ENCODE measurements at places on chromosomes 5 and 9.

DNA sequence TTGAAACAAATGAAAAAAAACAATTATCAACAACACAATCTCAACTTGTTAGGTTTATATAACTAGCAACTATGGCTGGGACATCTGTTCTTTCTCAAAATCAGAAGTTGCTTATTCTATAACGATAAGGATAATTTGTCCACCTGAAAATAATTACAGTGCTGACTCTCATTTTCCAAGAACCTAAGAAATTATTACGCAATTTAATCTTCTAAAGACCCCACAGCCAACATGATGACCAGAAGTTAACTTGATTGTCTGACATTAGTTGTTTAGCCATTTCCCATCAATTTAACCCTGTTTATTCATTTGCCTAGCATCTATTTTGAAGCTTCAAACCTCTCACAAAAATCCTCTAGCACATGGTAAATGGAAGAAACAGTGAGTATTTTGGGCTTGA is 293.8 kb downstream of the ELAVL2 start:
- DNase-seq, result no peak

GRCh38 chr9:68762570-68762969 is 57.5 kb downstream of the PIP5K1B start:
- DNase-seq, result no peak

- DNase-seq, result no peak
Measured at GRCh38 chr5:19608444-19609002, 379.5 kb downstream of the CDH18 start.

DNA sequence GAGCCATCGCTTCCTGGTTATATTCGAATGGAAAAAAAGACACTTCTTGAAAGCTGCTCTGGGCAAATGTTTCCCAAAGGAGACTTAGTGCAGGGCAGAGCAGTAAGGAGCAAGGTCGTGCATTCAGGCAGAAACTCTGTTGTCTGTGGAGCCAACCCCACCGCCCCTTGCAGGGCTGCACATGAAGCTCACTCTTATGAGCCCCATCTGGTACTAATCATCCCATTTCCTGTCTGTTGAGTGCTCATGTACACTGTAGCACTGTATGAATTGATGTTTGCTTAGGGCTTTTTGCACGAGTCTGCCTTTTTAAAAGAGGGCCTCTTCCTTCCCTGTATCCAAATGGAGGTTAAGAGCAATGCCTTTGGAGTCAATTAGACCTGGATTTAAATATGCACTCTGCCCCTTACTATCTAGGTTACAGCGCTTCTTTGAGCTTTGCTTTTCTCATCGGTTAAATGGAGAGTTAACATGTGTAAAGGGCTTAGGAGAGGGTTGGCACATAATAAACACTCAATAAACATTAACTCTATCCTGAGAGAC is 25.4 kb downstream of the HMHB1 start:
- DNase-seq, result no peak

Measured in cortex of kidney (tissue), 1 donor.